ENCODE measurements at places on chromosomes 7 and 10.

GRCh38 chr10:48759113-48759901 is 74.6 kb downstream of the WDFY4 start:
- no peak for DNase-seq

GRCh38 chr10:71608819-71609768 is 110.5 kb downstream of the C10orf105 start:
- DNase-seq = no peak

GRCh38 chr7:156680281-156680680 is 39.7 kb downstream of the RNF32 start:
- DNase-seq = no peak

DNA sequence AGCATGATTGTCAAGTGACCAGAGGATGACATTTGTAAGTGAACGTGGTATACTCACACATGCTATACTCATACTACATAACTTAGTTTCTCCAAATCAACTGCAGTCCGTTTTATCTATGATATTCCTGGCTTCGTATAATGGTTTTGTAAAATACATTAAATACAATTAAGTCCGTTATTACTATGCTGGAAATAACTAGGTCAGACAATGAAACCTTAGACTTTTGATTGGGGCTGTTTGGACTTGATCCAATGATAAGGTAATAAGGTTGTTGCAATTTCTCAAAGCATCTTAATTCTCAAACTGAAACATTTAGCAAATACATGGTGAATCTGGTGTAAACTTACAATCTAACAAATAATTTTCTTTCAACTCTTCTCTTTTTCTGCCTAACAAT is 117.0 kb downstream of the TWIST1 start:
- no peak for DNase-seq

- no peak for DNase-seq
These were observed 391.2 kb upstream of the PODXL start for GRCh38 chr7:131947661-131948060.

DNA sequence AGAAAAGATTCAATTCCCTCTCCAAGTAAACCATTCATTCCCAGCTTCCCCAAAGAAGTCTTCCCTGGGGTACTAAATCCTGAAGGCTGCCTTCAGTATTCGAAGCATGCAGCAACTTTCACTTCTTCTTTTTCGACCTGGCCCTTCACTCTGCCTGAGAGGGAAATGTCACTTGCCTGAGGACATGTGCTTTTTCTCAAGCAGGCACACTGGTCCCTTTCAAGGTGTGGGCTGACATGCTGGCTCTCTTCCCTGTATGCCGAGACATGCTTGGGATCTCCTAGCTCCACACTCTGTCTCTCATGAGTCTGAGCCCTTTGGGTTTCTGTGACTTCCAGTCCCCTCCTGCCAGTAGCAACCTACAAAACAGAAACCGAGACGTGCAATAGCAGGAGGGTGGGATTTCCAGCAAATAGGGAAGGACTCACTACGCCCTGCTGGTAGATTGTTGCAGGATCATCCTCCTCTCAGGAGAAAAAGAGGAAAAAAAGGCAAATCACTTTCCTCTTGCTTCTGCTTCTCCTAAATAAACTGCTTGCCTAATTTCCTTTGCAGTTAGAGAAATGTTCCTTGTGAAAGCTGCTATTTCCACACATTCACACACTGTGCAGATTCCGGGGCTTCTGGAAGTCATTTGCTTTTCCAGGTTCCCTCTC is 33.5 kb downstream of the FIGNL1 start:
- no peak for DNase-seq

- no peak for DNase-seq
These were observed 19.6 kb downstream of the NOC3L start for GRCh38 chr10:94343151-94343550.

- no peak for DNase-seq
These were observed 8.5 kb upstream of the STX1A start for GRCh38 chr7:73727952-73728351.

DNA sequence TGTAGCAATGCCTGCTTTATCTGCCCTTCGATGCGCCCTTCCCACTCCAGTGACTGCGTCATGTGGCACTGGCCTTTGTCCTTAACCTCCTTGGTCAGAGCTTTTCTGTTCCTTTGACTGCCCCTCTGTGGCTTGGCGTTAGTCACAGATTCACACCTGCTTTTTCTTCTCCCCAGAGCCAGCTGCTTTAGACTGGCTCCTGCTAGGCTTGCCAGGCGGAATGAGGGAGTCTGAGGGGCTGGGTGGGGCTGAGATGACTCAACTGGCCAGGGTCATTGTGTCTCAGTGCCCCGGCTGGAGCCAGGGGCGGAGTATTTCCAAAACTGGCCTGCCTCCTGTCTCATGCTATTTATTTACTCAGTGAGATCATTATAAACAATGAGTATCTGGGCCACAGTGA is 194.1 kb downstream of the EMX2 start:
- DNase-seq = no peak

- DNase-seq = no peak
These were observed 157.8 kb downstream of the DNAJB6 start for GRCh38 chr7:157494506-157495176.

- DNase-seq = no peak
These were observed 43.8 kb upstream of the FAM20C start for GRCh38 chr7:148543-148931.

- DNase-seq = no peak
These were observed 15.8 kb downstream of the MACC1 start for GRCh38 chr7:20201380-20201779.

DNA sequence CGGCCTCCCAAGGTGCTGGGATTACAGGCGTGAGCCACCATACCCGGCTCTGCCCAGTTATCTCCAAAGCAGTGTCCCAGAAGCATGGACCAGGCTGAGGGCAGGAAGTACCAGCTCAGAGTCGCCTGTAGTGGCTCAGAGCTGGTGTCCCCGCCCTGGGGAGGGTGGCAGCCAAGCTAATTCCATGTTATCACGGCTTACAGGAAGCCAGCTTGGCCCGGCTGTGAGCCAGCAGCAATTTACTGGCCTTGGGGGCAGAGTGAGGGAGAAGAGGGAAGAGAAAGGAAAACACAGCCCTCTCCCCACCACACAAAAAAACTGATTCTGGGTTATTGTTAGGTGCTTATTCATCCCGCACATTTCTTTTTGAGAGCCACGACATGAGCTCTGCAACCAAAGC is 88.1 kb downstream of the HIP1 start:
- no peak for DNase-seq

GRCh38 chr10:52383088-52383487 is 69.0 kb downstream of the DKK1 start:
- no peak for DNase-seq

GRCh38 chr10:63256009-63256773 is 123.1 kb downstream of the NRBF2 start:
- DNase-seq = no peak

GRCh38 chr7:66747881-66748511 is 7.5 kb downstream of the RABGEF1 start:
- DNase-seq = no peak

- DNase-seq = no peak
These were observed 392.0 kb downstream of the PAXIP1 start for GRCh38 chr7:154610903-154611302.

DNA sequence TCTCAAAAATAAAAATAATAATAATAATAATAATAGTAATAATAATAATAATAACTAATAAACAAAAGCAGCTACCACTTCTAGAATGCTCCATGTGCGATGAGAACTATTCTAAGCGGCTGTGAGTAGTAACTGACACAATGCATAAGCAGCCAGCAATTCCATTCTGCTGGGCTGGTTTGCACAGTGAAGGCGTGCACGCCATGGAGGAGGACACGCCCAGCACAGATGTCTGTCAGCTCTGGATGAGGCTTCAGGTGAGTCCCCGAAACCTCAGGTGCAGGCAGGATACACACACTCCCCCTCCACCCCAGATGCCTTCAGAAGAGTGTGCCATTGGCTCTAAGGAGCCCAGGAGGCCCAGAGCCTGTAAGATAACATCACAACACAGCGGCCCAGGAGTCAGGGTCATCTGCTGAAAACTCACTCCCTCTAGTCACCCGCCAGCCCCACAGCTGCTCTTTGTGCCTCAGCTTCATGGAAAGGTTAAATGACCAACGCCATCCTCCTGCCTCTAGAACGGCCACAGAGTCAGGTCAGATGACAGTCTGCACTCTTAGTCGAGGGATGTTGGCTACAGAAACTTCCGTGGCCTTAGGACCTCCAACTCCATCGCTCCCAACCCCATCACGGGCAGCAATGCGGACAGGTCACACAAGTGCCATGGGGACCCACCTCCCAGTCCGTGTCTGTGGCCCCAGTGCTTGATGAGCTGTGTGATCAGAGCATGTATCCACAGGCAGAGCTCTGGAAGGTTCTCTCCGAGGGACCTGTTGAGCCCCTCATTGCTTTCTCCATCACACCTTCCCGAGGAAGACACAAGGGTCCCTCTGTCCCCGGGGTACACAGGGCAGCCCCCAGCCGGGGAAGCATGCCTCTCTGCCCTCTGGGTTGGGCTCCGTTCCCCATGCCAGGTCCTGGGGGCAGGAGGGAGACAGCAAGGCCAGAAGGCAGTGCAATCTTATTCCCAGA is 103.9 kb downstream of the CTBP2 start:
- no peak for DNase-seq

GRCh38 chr10:74419958-74420375 is 268.9 kb downstream of the ADK start:
- DNase-seq = no peak

GRCh38 chr7:80942261-80943041 is 23.6 kb upstream of the SEMA3C start:
- DNase-seq = peak; percentile 33

DNA sequence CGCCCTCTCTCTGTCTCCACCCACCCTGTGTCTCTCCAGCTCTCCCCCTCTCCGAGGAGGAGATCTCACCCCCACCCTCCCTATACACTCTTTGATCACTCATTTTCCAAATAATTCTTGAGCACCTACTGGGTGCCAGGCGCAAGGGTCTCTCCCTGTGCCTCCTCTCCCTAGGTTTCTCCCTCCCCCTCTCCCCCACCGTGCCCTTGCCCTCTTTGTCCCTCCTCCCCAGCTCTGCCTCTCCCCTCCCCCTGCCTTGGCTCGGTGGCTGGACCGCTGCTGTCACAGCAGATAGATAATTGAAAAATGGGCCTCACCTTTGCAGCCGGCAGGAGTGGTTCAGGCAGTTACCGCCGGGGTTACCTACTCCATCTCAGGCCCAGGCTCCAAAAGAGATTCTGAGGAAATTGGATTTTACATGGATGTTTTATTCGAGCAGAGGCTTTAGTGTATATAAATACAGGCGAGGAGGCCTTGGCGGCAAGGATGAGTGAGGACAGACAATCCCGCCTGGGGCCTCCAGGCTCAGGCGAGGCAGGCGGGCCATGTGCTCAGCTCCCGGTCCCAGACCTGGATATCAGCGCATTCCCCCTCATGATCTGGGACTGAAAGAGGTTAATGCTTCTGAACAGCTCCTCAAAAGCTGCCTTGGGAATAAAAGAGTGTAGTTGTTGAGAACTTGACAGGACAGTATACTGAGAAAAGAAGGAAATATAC is 60.8 kb upstream of the BTRC start:
- no peak for DNase-seq

GRCh38 chr7:84821671-84822534 is 365.0 kb downstream of the SEMA3D start:
- no peak for DNase-seq

DNA sequence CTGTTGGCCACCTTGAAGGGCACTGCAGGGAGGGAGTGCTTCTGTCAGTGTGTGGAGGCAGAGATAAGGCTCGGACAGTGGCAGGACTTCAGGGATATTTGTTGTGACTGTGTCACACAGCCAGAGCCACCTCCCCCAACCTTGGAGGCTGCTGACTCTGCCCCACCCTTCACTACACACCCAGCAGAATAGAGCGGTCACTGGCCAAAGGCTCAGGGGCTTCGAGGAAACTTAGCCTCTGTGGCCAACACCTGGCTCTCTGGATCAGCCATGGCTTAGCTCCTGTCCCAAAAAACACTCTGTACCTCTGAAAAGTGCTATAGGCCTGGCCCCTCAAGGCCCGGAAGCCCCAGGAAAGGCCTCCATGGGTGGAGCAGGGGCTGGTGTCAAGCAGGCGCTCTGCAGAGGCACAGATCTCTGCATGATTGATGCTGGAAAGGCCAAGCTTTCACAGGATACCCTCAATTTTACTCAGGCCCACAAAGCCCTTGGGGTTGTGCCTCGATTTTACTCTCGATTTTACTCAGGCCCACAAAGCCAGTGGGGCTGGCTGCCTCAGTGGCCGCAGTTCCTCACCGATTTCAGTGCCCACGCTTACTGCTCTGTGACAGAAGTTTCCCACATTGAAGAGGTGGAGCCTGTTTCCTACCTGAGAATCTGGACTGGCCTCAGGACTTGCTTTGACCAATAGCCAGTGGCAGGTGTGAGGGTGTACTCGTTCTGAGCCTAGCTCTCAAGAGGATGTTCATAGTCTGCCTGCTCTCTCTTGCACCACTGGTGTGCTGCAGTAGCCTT is 113.2 kb upstream of the GPR26 start:
- no peak for DNase-seq

- no peak for DNase-seq
These were observed 19.4 kb downstream of the ZMIZ2 start for GRCh38 chr7:44767912-44768627.

DNA sequence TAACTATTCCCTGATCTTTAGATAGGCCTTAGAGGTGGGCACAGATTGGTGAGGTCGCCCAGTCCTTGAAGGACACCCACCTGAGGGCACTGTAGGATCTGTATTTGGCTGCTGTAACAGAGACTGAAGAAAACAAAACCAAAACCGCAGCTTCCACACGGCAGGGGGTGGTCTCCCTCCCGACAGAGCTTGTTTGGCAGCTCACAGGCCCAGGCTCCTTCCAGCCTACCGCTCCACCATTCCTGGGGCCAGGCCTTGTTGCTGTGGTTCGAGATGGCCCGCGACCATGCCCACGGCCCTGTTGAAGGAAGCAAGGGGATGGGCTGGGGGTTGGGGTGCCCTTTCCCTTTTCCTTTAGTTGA is 30.4 kb downstream of the ZNF783 start:
- no peak for DNase-seq

GRCh38 chr7:129557686-129558481 is 53.6 kb upstream of the NRF1 start:
- no peak for DNase-seq

GRCh38 chr10:74797550-74797949 is 28.9 kb upstream of the KAT6B start:
- no peak for DNase-seq

GRCh38 chr10:69278446-69278963 is at the start of gene HK1:
Gene HK1 (plus strand): TSS chr10:69278496.
- DNase-seq = no peak

- no peak for DNase-seq
These were observed 170.6 kb upstream of the IMMP2L start for GRCh38 chr7:111732923-111733322.

DNA sequence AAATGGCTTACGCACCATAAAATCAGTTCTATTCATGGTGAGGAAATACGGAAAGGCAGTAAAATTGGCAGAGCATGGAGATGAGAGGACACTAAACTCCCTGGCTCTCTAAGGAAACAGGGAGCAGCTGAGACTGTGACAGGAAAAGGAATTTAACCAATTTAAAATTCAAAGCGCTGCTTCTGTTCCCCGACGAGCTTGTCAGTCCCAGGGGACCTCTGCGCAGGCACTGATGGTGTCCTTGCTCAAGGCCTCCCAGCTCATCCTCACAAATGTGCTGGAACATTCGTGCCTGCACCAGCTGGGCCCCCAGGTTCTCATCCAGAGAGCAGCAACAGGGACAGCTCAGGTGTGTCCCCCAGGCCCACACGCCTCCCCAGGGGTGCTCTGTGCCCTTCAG is 101.4 kb downstream of the MAD1L1 start:
- DNase-seq = no peak

- no peak for DNase-seq
These were observed 35.7 kb downstream of the PDZD8 start for GRCh38 chr10:117339578-117339977.
